Substantia nigra (tissue), 51 donors: ENCODE measurements at places on chromosomes 1 and 21.

- DNase-seq: no peak
Measured at GRCh38 chr1:63843010-63843409, 69.2 kb downstream of the ROR1 start.

DNA sequence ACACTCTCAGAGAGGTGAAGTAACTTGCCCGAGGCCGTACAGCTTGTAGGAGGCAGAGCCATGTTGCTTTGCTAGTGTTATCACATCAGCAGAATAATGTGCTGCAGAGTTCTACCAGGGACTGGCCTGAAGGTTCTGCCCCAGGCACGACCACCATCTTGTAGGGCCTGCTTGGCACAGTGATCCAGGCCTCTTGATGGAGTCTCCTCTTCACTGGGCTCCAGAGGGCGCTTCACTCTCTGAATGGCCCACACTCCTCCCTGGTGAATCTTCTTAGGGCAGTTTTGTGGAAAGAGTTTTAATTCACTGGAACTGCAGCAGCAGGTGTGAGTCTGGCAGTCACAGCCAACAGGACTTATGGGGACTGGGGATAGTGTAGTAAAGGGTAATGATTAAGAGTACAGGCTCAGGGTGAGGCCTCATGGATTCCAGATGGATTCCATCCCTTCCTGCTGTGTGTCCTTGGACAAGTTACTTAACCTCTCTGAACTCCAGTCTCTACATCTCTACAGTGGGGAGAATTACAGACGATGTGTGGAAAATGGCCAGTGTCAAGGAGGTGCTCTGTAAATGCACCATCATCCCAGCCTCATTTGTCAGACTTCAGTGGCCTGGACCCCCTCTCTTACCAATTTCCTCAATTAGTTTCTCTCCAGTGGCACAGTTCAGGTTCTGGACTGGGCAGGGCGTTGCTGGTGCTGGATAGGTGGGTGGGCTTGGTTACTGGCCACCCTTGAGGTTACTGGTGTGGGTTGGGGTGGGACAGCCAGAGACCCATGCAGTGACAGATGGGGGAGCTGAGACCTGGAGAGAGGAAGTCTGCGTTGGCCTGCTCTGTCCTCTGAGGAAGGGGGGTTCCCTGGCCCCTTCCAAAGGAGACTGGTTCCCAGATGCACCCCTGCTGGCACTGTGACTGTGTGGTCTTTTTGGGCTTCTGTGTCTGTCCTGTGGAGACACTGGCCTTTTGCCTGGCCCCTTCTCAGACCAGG is 45.9 kb upstream of the CSF3R start:
- DNase-seq: no peak

DNA sequence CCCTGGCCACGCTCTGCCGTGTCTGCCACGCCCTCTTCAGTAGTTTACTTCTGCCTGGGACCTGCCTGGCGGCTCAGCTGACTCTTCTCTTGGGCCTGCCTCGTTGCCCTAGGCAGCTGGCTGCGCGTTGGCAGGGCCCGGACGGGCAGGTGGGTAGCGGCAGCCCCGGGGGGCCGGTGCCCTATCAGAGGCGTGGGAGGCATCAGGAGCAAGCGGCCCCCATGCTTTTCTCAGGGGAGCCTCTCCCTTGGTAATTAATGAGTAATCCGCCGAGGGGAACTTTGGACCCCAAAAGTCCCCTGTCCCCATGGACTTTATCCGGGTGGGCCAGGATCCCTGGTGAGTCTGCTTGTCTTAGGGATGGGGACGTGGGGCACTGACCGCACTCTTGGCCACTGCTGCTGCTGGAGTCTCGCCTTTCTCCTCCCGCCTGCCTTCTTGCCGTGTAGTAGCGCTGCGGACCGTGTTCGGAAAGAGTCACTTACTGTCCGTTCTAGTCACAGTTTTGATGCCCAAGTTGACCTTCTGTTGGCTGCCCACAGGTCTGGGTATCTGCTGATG is 22.7 kb downstream of the SKI start:
- DNase-seq: no peak

DNA sequence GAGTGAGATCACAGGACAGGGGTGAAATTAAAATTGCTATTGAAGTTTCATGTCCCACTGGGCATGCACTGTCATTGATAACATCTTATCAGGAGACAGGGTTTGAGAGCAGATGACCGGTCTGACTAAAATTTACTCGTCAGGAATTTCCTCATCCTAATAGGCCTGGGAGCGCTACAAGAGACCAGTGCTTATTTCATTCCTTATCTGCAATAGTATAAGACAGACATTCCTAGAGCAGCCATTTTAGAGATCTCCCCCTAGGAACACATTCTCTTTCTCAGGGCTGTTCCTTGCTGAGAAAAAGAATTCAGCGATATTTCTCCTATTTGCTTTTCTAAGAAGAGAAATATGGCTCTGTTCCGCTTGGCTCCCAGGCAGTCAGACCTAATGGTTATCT is 181.4 kb upstream of the ETV3 start:
- no peak for DNase-seq

GRCh38 chr1:27475720-27476119 is 14.2 kb downstream of the WASF2 start:
- DNase-seq: no peak

DNA sequence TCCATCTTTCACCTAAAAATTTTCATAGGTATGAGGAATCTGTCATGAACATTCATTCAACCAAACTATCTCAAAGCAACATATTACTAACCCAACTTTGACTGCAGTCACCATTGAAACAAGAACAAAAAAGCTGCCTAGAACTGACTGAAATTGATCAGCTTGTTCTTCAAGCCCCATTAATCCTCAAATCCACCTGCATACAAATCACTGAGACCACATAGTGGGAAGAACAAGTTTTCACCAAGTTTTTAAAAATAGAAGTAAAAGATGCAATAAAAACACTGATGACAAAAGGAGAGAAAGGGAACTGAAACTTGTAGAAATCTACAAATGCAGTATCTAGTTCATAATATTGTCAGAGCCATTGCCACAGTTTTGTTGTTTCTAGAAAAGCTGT is 6.1 kb downstream of the SORT1 start:
- no peak for DNase-seq

DNA sequence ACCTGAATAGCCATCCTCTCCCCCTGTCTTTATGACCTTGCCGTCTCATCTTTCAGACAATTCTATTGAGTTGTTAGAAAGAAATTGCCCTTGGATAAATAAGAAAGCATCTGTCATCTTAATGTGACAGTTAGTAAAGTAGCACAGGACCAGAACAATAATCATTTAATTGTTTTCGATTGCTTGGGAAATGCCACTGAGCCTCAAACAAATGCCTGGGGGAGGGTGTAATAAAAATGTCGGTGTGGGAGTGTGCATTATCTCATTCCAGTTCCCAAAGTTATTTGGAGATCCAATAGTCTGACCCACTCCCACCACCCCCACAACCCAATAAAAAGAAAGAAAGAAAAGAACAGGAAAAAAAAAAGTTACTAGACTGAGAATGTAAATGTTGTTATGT is 509.3 kb upstream of the LRRC7 start:
- no peak for DNase-seq

- DNase-seq: no peak
Measured at GRCh38 chr1:154880671-154881070, 10.6 kb upstream of the KCNN3 start.
